ENCODE measurements at places on chromosomes 1 and 21.

GRCh38 chr1:52635321-52636089, 2.5 kb downstream of the SHISAL2A start:
- no peak for DNase-seq

- DNase-seq = no peak
Measured at GRCh38 chr1:21822349-21822748, 10.3 kb downstream of the LDLRAD2 start.

DNA sequence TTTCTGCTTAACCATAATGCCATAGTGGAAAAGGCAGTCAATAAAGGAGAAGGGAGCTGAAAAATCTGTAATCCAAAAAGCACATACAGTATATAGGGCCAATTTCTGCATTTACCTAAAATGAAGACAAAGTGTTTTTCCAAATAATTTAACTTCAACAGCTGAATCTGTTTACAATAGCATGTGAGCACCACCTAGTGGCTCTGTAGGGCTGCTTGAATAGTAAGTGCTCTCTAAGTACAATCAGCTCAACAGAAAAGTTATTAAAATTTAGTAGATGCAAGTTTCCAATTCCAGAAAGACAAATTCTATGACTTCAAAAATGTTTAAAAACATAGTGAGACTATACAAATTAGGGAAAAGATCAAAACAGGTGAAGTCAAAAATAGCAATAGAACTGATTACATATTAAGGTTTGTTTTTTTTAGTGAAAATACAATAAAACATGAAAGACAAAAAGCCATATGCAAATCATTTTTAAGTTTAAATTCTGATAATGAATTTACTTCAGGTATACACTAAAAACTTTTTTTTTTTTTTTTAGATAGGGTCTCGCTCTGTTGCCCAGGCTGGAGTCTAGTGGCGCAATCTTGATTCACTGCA, 220.0 kb downstream of the SETD4 start:
- no peak for DNase-seq

GRCh38 chr1:156064615-156065014, 3.7 kb downstream of the RAB25 start:
- no peak for DNase-seq

DNA sequence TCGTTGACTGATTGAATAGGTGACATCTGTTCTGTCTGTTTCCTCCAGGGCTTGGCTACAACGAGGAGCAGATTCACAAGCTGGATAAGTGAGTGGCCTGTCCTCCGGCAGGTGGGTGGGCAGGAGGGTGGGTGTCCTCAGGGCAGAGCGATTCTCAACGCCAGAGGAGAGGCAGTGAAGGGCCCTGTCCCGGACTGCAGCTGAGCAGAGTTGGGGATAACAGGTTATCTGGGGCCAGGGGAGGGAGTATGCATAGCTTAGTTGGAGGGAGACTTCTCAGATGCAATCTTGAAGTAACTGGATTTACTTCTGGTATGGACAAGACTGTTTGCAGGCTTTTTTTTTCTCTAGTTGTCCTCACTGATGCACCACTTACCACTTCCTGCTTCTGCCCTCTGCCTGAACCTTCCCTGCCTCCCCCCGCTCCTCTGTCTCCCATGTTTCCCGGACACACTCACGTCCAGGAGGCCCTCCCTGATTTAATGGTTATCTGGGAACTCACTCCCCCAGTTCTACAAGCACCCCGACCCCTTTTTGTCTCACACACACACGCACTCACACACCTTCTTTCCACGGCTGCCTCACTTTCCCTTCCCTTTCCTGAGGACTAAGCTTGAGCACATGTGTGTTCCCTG, 16.4 kb upstream of the RASSF5 start:
- DNase-seq = no peak

- DNase-seq = no peak
Measured at GRCh38 chr1:206935491-206936067, 10.7 kb downstream of the PIGR start.

GRCh38 chr1:236524142-236524894, 536 bp downstream of the LGALS8 start:
- DNase-seq = peak; percentile 68

DNA sequence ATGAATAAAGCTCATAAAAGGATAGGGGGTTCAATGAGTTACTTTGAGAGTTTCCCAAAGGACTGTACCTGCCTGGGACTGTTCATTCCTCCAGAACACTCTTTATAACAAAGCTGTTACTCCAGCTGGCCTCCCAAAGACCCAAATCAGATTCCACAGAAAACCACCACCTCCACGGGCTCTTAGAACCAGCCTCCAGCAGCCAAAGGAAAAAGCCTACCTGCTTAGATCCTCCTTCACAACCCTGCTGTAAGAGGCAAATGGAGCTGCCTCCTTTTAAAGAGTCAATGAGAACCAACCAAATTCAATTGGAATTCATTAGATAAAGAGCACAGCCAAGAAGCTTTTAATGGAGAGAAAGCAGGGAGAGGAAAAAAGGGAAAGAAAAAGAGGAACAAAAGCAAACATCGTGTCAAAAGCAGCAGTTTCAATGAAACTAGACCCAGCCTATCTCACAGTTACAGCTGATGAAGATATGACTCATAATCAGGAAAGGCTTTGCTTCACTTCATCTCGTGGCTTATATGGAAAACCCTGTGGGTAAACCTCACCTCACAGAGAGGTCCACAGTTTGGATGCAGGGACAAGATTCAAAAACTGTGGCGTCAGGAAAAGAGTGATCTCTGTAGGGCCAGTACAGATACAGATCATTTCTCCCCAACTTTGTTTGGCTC, 27.8 kb upstream of the FMO4 start:
- DNase-seq = no peak

DNA sequence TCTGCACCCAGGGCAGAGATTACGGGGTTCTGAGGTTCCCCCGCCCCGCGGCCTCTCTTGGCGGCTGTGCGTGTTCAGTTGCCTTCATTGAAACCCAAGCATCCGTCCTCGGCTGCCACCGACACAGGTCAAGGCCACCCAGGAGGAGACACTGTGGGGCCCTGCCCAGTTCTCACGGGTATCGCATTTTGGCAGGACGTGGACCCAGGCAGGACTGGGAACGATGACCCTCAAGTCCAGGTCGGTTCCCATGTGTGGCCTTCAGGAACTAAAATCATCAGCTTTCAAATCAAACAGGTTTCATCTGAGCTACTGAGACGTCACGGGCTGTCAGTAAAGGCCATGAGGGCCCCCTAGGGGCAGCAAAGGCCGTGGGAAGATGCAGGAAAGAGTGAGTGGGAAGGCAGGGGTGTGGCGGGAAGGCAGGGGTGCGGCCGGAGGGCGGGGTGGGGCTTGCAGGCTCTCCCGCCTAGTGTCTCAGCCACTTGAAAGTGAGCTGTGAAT, 7.0 kb upstream of the C1orf174 start:
- DNase-seq = no peak

DNA sequence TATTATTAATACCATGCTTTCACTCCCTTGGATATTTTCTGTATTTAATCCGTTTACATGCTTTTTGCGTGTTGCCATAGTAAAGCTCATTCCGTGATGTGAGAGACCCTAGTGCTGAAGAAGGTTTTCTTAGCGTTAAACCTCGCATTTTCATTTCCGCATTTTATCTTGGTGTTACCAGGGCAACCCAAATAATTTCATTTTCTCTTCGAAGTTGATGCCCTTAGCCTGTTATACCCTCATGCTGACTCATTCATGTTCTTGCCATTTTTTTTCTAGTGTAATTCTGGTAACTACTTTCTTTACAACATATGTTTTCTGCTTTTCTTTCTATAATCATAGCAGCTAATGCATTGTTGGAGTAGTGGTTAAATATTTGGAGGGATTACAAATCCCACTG, 37.2 kb downstream of the LRRC8C start:
- DNase-seq = no peak

GRCh38 chr1:20962576-20963258, 175.6 kb upstream of the HP1BP3 start:
- DNase-seq = no peak

GRCh38 chr1:224430511-224431113, 4.0 kb downstream of the WDR26 start:
- no peak for DNase-seq

DNA sequence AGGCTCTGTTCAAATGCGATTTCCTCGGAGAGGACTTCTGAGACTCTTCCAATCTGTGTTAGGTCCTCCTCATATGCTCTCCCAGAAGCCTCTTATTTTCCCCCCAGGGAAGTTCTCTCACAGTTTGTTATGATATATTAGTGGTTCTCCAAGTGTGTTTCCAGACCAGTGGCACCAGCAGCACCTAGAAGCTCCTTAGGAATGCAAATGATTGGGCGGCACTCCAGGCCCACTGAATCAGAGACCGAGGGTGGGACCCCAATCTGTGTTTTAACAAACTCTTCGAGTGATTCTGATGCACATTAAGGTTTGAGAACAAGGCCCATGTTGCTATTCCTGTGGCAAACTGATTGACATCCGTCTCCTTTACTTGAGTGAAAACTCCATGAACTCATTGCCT, 63.0 kb downstream of the NMNAT2 start:
- no peak for DNase-seq

- DNase-seq = peak; percentile 5
Measured at GRCh38 chr1:107897438-107898345, 67.3 kb downstream of the VAV3 start.

DNA sequence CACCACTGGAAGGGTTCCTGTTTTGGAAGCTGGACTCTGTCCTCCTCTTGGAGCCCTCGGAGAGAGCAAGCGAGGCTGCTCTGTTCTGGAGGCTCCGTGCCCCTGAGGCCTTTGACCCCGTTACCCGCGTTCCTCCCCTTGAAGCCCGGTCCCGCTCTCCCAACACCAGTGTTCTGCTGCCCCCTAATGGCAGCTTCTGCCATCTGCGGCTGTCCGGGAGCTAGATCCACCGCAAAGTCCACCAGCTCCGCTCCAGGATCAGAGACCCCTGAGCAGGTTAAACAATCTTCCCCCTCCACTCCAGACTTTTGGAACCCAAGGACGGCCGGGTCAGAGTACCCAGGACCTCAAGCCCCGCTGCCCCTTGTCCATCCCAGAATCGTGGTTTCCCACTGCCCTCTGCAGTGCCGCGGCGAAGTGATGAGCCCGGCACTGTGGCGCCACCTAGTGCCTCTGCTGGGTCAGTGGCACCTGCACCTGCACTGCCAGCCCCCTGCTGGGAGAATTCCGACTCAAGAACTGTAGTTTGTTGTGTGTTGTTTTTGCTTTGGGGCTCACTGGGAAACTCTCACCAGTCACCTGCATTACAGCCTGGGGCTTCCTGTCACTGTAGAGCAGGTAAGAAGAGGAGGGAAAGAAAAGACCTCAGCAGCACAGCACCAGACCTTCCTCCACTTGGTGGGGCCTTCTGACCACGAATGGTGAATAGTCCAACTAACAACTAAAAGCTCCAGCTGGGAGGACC, 63.5 kb upstream of the NFASC start:
- DNase-seq = peak; percentile 79

DNA sequence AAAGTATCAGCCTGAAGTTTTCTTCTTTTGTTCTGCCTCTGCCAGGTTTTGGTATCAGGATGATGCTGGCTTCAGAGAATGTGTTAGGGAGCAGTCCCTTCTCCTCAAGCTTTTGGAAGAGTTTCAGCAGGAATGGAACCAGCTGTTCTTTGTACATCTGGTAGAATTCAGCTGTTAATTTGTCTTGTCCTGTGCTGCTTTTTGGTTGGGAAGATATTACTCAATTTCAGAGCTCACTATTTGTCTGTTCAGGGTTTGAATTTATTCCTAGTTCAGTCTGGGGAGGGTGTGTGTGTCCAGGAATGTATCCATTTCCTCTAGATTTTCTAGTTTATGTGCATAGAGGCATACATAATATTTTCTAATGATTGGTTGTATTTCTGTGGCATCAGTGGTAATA, 12.8 kb downstream of the ZNF678 start:
- DNase-seq = no peak

- DNase-seq = no peak
Measured at GRCh38 chr1:228064741-228065542, 17.6 kb upstream of the ARF1 start.

DNA sequence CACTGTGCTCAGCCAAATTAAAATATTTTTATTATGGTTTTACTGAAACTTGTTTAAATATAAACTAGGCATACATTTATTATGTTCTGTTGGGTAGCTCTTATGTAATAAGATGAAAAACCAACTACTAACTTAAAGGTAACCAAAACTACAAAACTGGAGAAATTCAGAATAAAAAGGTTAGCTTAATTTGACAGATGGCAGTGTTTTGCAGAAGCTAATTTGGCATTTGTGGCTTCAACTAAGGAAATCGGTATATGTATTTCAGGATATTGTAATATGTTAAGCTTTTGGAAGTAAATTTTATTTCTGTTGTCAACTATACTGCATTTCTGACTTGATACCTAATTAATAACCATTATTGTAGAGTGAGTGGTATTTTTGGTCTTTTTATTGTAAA, 18.8 kb downstream of the USP25 start:
- no peak for DNase-seq

- DNase-seq = no peak
Measured at GRCh38 chr1:224276771-224277487, 53.0 kb downstream of the NVL start.

- no peak for DNase-seq
Measured at GRCh38 chr1:54795841-54796468, 5.2 kb downstream of the TTC22 start.

DNA sequence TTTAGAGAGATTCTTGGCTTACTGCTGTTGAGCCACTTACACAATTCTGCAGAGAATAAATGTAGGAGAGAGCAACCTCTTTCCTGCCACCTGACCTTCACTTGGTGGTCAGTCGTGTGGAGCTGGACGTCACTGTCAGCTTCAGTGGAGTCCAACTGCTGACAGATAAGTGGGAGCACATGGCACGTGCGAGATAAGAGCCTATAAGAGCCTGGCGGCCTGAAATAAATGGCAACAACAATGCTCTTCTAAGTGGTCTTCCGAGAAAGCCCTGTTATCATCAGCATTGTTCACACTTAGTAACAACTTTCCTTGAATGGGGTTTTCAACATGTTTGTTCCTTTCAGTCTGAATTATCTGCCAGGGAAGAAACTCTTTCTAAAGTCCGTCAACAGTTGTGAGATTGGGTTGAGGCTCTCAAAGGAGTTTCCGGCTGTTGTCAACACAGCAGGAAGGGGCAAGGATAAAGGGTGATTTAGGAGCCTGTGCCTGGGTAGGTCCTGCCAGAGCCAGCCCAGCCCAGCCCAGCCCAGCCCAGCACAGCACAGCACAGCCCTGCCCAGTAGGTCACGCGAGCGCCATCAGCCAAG, 57.2 kb upstream of the RUNX1 start:
- no peak for DNase-seq

GRCh38 chr1:198056255-198056654, 100.5 kb upstream of the NEK7 start:
- DNase-seq = no peak
